ENCODE measurements at places on chromosomes 13 and 19. TPM values are rescaled to one million over a fixed set of nuclear protein-coding genes. Genes with fewer than 3 reads are reported as not detected.
A peak's percentile ranks its signal among the peaks of the same experiment; 100 is the strongest.

Gene UBE2L5
- not detected for total RNA-seq

Gene MEIS3
- total RNA-seq, result 28.6 TPM

DNA sequence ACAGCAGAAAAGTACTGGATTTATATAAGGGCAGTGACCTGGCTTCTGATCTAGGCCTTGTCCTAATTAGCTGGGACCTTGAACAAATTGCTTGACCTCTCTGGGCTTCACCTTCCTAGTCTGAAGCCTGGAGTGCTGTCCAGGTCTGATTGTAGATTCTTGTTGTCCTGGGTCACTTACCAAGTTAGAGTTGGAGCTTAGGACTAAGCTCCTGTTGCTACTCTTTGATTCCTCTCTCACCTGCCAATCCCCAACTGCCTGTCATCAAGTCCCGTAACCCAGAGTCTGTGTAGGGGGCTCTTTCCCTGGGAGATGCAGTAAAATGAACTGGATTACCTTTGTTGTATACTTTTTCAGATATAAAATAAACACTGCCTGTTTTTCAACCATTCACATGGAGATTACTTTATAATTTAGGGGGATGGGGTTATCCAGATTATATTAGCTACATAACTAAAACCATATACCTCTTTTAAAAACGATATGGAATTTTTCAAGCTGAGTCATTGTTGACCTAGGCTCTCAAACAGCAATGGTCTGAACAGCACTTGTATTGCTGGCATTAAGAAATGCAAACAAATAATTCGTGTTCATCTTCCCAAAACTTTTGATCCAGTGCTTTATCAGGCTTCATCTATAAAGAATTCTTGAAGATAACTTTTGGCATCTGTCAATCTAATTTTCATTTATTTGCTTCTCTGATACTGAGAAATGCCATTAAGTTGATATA lies 5.8 kb downstream of the ARHGAP35 start:
- H3K36me3 ChIP-seq, result no peaks in the 10 kb centered on the region
- peak overlapping the region; percentile 40 for H3K27ac ChIP-seq
- DNase-seq, result no peak
- no peaks in the 10 kb centered on the region for H3K27me3 ChIP-seq
- H3K4me1 ChIP-seq, result peaks cover 39% of the 10 kb centered on the region
- H3K4me3 ChIP-seq, result no peak overlapping the region

DNA sequence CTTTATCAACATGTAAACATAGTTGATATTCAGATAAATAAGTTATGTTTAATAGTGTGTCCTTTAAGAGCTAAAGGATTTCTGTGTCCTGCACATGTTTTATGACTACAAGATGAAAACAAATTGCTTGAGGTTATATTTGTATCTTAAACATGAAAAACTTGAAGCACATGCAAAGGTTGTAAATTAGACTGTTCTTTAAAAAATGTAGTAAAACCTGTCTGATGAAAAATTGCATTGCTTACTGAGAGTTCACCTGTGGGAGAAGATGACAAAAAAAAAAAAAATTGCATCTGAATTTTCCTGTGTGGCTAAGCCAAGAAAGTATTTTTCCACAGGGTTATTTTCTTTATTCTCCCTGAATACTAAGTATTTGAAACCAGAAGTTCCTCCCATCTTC lies 25.7 kb upstream of the LMO7 start:
- H3K27ac ChIP-seq, result no peak overlapping the region
- DNase-seq, result no peak
- no peaks in the 10 kb centered on the region for H3K4me1 ChIP-seq
- H3K27me3 ChIP-seq, result no peaks in the 10 kb centered on the region
- no peak overlapping the region for H3K4me3 ChIP-seq

GRCh38 chr13:48038761-48039160 lies 1.2 kb downstream of the NUDT15 start:
- H3K4me1 ChIP-seq, result peaks cover 11% of the 10 kb centered on the region
- peak overlapping the region; percentile 94 for H3K27ac ChIP-seq
- peaks cover 7% of the 10 kb centered on the region for H3K36me3 ChIP-seq
- peak overlapping the region; percentile 91 for H3K4me3 ChIP-seq
- H3K27me3 ChIP-seq, result no peaks in the 10 kb centered on the region

DNA sequence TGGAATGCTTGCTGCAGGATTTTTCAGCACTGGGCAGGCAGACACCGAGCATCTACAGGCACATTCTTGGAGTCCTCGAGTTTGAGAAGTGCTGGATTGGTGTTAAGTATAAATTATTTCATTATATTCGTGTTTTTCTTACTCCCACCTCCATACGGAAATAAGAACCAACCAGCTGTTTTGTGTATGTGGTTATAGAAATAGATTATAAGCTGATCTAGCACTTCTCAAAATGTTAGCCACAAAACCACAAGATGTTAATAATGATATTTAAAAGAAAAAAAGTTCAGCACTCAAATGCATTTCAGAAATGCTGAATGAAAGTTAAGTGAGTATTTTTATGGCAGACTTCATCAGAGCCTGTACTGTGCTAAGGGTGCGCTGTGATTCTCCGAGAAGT lies 24.0 kb upstream of the TEX29 start:
- peaks cover 42% of the 10 kb centered on the region for H3K36me3 ChIP-seq
- H3K4me1 ChIP-seq, result no peaks in the 10 kb centered on the region
- H3K4me3 ChIP-seq, result no peak overlapping the region
- no peak overlapping the region for H3K27ac ChIP-seq
- no peak for DNase-seq
- no peaks in the 10 kb centered on the region for H3K27me3 ChIP-seq

DNA sequence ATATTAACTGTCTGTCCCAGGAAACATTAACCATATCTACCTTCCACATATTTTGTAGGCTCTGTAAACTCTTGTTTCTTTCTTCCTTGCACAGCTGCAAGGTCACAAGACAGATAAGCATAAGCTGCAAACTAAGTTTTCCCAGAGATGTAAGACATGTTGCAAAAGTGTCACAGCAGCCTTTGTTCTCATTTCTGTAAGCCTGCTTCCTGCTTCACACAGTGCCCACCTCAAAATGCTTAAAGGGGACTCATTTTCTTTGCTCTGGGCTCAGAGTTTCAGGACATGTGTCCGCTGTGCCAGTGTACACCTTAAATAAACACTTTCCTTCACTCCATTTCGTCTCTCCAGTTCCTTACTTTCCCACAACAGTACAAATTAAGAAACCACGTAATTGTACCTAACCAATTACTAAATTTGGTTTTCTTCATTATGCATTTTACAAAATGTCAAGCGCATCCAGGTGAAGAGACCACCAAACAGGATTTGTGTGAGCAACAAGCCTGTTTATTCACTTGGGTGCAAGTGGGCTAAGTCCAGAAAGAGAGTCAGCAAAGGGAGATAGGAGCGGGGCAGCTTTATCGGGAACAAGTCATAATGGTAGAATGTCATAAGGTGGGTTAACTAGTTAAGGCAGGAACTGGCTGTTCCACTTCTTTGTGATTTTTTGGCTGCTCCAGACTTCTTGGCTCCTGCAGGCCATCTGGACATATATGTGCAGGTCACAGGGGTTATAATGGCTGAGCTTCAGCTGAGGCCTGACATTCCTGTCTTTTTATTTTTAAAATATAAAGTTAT lies 12.7 kb upstream of the ZNF431 start:
- no peak overlapping the region for H3K4me3 ChIP-seq
- H3K27ac ChIP-seq, result no peak overlapping the region
- no peaks in the 10 kb centered on the region for H3K4me1 ChIP-seq
- H3K36me3 ChIP-seq, result no peaks in the 10 kb centered on the region

DNA sequence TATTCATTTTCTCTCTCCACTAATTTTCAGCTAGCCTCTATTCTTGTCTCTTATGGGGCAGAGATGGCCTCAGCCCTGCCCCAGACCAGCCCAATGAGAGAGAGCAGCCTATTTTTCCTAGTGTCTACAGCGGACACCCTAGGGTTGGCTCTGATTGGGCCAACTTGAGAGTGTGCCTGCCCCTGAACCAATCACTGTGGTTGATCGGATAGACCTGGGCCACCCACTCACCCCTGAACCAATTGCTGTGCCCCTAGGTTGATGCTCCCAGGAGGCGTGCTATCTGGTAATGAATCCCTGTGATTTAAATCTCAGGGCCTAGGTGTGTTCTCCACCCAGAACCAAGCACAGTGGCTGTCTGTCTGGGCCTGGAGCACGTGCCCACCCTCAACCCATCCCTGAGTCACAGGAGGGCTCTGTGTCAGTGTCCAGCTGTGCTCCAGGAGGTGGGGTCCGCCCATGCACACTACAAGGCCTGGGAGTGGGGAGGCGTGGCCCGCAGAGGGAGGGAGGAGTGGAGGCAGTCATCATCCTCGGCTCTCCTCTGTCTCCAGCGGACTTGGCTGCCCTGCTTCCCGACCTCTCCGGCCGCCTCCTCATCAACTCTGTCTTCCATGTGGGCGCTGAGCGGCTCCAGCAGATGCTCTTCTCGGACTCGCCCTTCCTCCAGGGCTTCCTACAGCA lies 14.9 kb upstream of the SCN1B start:
- DNase-seq, result no peak
- no peak overlapping the region for H3K4me3 ChIP-seq
- no peaks in the 10 kb centered on the region for H3K27me3 ChIP-seq
- peaks cover 84% of the 10 kb centered on the region for H3K36me3 ChIP-seq
- peaks cover 4% of the 10 kb centered on the region for H3K4me1 ChIP-seq

DNA sequence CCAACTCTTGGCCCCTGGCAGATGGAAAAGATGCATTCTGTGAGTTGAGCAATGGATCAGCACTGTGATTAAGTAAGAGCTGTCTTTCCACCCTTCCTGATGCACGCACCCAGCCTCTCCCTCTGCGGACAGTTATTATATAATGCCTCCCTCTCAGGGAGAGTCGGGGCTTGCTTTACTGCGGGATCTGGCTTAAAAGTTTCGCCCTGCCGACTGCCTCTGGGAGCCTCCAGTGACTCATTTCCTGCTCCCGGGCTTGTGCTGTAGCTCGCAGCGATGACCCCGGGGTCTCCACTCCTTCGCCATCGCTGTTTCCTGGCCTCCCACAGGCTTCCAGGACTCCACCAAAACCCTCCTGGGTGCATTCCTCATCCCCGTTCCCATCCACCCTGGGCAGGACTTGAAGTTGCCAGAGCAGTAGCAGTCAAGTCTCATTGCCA lies 107.4 kb upstream of the SLC7A1 start:
- no peaks in the 10 kb centered on the region for H3K27me3 ChIP-seq
- peak overlapping the region; percentile 48 for H3K4me3 ChIP-seq
- no peaks in the 10 kb centered on the region for H3K36me3 ChIP-seq
- no peak for DNase-seq
- H3K4me1 ChIP-seq, result no peaks in the 10 kb centered on the region
- H3K27ac ChIP-seq, result no peak overlapping the region

GRCh38 chr13:56332671-56333070 lies 808.0 kb upstream of the PRR20A start:
- no peaks in the 10 kb centered on the region for H3K4me1 ChIP-seq
- H3K27me3 ChIP-seq, result no peaks in the 10 kb centered on the region
- H3K36me3 ChIP-seq, result no peaks in the 10 kb centered on the region
- no peak for DNase-seq

- no peak overlapping the region for H3K27ac ChIP-seq
These were observed 12.6 kb upstream of the METTL21C start for GRCh38 chr13:102707467-102707866.

GRCh38 chr19:16037424-16038195 lies 38.7 kb upstream of the TPM4 start:
- no peak overlapping the region for H3K27ac ChIP-seq
- no peak overlapping the region for H3K4me3 ChIP-seq
- DNase-seq, result no peak
- peaks cover 3% of the 10 kb centered on the region for H3K4me1 ChIP-seq
- no peaks in the 10 kb centered on the region for H3K27me3 ChIP-seq

Measured in ascending aorta (tissue), 2 donors.